Pulmonary artery endothelial cell (primary cell): ENCODE measurements at places on chromosomes 4 and X. TPM values are rescaled to one million over a fixed set of nuclear protein-coding genes. Genes with fewer than 3 reads are reported as not detected.

Gene SERTM2
- not detected in 2 replicates for total RNA-seq

Gene ANK2
- total RNA-seq: 0.18 and 0.66 TPM in 2 replicates

GRCh38 chr4:25424539-25425228 is 47.6 kb downstream of the ANAPC4 start:
- DNase-seq: no peak

GRCh38 chrX:68646421-68646820 is 1.0 kb upstream of the STARD8 start:
- DNase-seq: no peak
